CD4-positive, alpha-beta T cell treated with Interleukin-15 for 4 hours (primary cell): ENCODE measurements at places on chromosomes 4 and X.

DNA sequence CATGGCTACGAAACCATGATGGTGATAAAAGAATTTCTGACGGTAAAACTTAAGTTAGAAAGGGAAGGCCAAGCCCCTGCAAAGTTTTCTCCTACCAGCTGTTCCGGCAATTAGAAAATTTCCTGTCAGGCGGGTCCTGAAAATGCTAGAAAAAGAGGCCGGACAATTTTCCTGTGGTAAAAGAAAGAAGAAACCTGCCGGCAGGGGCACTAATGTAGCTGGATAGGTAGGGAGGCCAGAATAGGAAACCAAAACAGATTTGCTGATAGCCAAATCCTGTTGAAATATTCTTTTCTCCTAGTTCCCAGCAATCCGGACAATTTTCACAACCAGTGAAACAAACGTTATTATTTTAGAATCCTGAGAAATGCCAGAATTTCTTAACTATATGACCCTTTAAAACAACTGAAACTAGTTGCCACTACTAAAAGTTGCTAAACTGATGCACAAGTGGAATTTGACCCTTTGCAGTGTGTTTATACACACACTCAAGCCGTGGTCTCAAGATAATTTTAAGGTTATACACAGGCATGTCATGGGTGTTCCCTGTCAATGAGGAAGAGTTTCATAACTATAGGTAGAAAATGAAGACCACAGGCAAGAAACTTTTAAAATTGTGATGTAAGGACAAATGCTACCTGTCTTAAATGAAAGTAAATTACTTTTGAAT is 47.7 kb downstream of the RPS6KA3 start:
- DNase-seq, result no peak

- DNase-seq, result no peak
Observed at GRCh38 chrX:151633157-151633556, 62.1 kb upstream of the PRRG3 start.

- DNase-seq, result no peak
Observed at GRCh38 chr4:78553529-78554060, 2.0 kb downstream of the ANXA3 start.

GRCh38 chrX:964831-965416 is 247.5 kb downstream of the CRLF2 start:
- DNase-seq, result no peak

DNA sequence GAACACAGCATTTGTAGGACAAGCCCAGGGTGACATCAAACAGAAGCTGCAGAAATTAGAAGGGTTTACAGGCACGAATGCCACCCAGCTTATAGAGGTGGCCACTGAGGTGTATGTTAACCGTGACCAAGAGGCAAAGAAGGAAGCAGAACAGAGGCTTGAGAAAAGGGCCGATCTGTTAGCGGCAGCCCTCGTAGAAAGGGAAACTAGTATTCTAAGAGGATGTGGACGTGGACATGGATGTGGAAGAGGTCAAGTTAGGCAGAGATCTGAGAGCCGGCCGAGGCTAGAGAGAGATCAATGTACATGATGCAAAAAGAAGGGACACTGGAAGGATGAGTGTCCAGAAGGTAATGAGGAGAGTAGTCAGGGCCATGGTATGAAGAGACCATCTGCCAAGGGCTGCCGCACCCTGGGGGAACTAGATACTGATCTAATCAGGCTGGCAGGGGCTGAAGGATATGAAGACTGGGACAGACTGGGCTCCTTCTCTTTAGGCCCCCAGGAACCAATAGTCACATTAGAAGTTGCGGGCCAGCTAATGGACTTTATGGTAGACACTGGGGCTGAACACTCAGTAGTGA is 27.5 kb downstream of the LIAS start:
- DNase-seq, result no peak

DNA sequence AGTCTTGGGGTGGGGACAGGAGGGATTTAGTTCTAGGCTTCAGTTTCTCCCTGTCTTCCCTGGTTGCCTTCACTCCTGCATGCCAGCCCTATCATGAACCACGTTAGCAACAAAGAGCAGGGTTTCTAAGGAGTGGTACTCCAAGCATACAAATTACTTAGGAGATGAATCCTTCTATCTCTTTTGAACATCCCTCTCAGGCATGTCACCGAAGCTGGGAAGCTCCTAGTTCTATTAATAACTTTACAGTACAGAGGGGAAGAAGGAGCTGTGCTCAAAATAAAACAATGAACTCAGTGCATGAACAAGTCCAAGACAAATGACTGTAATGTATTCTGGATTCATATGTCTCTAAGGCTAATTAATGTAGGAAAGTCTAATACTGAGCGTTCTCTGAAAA is 450.6 kb upstream of the RASGEF1B start:
- DNase-seq, result no peak

GRCh38 chr4:170281027-170281426 is 191.3 kb upstream of the AADAT start:
- DNase-seq, result no peak

GRCh38 chrX:108359806-108360602 is 78.2 kb downstream of the COL4A6 start:
- no peak for DNase-seq

- no peak for DNase-seq
Observed at GRCh38 chr4:63556332-63556731, 852.9 kb downstream of the TECRL start.

DNA sequence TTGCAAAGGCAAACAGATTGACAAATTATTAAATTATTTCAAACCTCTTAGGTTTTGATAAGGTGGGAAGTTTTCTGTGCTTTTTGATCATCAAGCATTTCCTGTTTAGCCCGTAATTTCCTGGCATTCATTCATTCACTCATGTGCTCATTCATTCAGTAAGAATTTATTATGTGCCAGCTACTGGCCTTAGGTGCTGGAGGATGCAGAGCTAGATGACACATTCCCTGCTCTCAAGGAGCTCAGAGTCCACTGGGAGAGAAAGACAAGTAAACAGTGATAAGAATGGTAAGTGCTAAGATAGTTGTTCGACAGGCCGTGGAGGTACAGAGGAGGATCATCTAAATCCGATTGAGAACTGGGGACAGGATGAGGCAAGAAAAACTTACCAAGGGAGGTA is 153.0 kb downstream of the DCTD start:
- no peak for DNase-seq

DNA sequence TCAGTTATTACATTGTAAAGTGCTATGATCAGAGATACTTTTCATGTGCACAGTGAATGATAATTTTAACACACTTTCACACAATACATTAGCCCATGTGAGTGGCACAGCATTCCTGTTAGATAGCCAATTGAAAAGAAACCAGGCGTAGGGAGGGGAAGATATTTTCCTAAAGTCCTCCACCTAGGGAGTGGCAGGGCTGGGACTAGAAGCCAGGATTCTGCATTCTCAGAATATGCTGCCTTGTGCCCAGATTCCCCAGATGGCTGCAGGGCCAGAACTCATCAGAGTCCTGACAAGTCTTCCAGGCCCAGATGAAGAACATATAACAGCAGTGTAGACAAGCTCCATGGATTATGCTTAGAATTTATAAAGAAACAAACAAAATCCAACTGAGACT is 350.2 kb downstream of the AFF2 start:
- DNase-seq, result no peak

DNA sequence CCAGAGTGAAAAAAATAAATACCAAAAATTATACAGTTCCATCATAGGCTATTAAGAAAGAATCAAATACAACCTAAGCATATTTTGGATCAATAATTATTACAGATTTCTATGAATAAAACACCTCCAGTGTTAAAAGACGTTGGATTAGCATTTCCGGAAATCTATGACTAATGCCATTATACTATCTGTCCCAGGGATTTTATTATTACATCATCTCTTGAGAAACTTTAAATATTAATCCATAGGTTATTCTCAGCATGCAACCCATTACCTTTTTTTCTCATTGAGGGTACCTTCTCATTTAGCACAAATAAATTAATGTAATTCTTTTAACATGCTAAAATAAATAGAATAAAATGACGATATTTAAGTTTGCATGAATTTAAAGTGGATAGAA is 44.6 kb downstream of the CXorf58 start:
- no peak for DNase-seq

DNA sequence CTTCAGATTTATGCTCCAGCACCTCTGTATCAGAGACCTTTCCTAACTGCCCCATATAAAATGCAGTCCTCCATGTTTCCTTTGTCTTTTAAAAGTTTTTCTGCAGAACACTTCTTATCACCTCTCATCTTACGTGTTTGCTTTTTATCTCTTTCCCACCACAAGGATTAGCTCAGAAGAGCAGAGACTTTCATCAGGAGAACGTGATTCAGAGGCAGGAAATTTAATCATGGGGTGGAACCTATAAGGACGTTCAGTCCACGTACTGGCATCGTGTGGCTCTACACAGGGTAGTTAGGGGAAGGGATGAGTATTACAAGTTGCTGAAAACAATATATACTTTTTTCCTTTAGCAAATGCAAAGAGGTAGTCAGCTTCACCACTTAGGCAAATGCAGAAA is 98.7 kb downstream of the SORBS2 start:
- DNase-seq, result no peak

DNA sequence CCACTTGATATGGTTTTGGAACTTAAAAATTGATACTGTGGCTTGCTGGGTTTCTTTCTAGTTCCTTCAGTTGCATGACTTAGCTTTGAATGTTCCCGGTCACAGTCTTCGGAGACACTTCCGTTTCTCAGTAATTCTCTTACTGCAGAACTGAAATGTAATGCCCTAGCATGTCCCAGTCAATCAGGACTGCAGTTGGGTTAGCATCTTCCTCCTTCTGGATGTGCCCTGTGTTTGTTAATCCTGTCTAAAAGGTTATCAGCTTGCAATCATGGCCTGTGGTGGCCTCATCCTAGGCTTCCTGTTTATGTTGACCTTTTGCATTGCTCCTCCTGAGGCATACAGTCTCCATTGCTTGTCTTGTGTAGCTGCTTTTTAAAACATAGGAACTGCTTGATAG is 275.9 kb downstream of the ARHGAP10 start:
- DNase-seq, result no peak

DNA sequence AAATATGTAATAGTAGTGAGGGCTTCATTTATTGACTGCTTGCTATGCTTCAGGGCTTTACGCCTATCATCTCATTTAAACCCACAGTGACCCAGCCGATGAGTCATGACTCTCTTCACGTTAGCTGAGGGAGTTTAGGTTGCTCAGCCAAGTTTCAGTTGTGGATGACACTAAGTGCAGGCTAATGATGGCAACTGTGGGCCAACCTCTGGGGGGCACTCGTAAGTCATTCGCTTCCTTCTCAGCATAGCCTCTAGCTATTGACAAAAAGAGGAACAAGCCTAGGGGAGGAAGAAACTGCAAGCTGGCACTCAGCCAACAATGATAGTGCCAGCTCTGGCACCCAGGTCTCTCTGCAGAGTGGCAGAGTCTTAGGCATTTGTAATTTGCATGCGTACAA is 325.0 kb downstream of the ARHGAP10 start:
- DNase-seq, result peak; percentile 80
